ENCODE measurements at places on chromosomes 3 and 15.

- H3K27me3 ChIP-seq: peaks cover 5% of the 10 kb centered on the region
- H3K27ac ChIP-seq: no peak overlapping the region
- H3K4me3 ChIP-seq: no peak overlapping the region
- H3K4me1 ChIP-seq: peaks cover 5% of the 10 kb centered on the region
- peaks cover 20% of the 10 kb centered on the region for H3K36me3 ChIP-seq
Observed at GRCh38 chr3:128073185-128073725, 21.0 kb downstream of the SEC61A1 start.

DNA sequence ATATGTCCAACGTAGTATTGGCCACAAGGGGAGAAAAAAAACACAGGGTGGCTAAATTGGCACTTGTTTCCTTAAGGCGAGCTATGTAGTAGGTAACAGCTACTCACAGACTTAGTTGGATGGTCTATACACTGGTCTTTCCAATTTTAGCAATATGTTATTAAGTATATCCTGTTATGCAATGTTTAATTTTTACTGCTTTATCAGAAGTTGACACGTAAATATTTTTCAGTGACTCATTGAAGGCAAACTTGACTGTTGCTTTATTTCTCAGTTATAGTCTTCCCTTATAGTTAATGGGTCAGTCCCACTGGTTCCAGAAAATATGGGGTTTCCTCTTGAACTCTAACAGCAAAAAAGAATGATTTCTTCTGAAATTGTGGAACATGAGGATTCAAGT is 46.5 kb downstream of the ADPGK start:
- no peak overlapping the region for H3K27ac ChIP-seq
- H3K4me1 ChIP-seq: no peaks in the 10 kb centered on the region
- no peak for DNase-seq
- peaks cover 5% of the 10 kb centered on the region for H3K36me3 ChIP-seq
- H3K4me3 ChIP-seq: no peak overlapping the region

DNA sequence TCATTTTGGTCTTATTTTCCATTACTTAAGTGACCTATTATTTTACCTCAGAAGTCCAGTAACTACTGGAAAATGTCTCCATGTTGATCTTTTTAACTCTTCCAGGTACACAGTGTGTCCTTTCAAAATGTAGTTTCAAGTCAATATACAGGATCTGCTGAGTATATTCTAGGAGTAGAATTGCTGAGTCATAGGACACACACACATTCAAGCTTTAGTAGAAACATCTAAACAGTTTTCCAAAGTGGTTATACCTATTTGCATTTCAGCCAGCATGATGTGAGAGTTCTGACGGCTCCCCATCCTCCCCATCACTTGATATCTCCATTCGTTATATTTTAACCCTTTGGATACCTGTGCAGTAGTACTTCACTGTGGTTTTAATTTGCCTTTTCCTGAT is 271.9 kb downstream of the MCTP2 start:
- H3K27me3 ChIP-seq: no peaks in the 10 kb centered on the region
- no peak overlapping the region for H3K4me3 ChIP-seq
- H3K27ac ChIP-seq: no peak overlapping the region

GRCh38 chr3:40923651-40924050 is 275.7 kb upstream of the CTNNB1 start:
- H3K4me1 ChIP-seq: peaks cover 6% of the 10 kb centered on the region
- H3K27ac ChIP-seq: no peak overlapping the region
- DNase-seq: no peak
- no peaks in the 10 kb centered on the region for H3K27me3 ChIP-seq
- no peak overlapping the region for H3K4me3 ChIP-seq

DNA sequence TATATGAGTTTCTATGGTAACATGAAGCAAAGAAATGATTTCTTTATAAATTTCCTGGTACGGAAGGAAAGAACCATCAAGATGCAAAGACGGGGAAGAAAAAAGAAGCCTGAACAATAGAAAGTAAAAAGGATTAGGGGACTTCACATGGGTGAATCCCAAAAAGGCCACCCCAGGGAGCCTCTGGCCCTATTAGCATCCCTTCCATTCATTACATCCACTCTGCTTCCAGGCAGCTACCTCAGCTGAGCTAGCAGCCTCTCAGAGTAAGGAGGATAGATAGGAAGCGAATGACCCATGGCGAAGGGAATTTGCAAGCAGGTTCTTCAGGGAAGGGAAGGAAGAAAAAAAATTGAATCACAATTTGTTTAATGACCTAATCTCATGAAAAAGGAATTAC is 81.6 kb downstream of the GABRB3 start:
- H3K27ac ChIP-seq: peak overlapping the region; percentile 65
- H3K4me3 ChIP-seq: peak overlapping the region; percentile 50
- DNase-seq: no peak
- no peaks in the 10 kb centered on the region for H3K27me3 ChIP-seq
- peaks cover 26% of the 10 kb centered on the region for H3K4me1 ChIP-seq

DNA sequence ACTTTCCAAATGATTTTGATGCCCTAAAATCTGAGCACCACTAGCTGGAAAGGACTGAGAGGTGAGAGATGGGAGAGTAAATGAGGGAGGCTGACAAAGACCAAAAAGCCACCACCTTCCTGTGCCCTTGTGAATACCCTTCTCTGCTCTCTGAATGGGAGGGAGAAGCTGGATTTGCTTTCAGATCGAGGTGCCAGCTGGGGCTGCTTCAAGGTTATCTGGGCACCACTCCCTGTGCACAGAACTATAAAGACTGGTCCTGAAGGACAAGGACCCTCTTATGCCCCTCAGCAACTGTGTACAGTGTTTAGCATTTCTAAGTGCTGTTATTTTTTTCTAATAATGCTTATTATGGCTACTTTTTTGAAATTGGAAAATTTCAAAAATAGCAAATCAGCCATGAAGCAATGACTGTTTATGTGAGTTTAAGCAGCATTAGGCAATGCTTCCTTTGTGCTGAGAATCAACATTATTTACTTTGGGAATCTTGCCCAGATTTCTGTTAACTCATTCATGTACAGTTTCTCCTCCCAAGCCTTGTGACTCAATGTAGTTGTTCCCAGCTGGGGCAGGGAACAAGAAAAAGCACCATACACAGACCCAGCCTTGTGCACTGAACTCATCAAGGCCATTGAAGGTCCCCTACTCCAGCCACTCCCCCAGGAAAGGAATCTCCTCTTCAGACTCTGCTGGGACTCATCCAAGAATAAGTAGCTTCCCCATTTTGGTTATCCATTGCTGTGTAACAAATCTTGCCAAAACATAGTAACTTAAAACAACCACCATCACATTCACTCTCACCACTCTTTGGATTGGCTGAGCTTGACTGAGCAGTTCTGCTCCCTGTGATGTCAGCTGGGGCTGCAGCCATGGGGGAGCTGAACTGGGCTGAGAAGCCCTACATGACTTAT is 37.3 kb upstream of the CDV3 start:
- H3K27ac ChIP-seq: no peak overlapping the region
- no peaks in the 10 kb centered on the region for H3K4me1 ChIP-seq
- H3K4me3 ChIP-seq: no peak overlapping the region

GRCh38 chr3:26587571-26587970 is 35.0 kb upstream of the LRRC3B start:
- no peaks in the 10 kb centered on the region for H3K4me1 ChIP-seq
- H3K27ac ChIP-seq: no peak overlapping the region
- H3K27me3 ChIP-seq: peaks cover 1% of the 10 kb centered on the region
- DNase-seq: no peak
- H3K4me3 ChIP-seq: no peak overlapping the region

- H3K27ac ChIP-seq: no peak overlapping the region
- no peaks in the 10 kb centered on the region for H3K4me1 ChIP-seq
- no peaks in the 10 kb centered on the region for H3K36me3 ChIP-seq
- H3K27me3 ChIP-seq: peaks cover 4% of the 10 kb centered on the region
- no peak overlapping the region for H3K4me3 ChIP-seq
Observed at GRCh38 chr3:194989241-194989640, 281.7 kb downstream of the XXYLT1 start.

DNA sequence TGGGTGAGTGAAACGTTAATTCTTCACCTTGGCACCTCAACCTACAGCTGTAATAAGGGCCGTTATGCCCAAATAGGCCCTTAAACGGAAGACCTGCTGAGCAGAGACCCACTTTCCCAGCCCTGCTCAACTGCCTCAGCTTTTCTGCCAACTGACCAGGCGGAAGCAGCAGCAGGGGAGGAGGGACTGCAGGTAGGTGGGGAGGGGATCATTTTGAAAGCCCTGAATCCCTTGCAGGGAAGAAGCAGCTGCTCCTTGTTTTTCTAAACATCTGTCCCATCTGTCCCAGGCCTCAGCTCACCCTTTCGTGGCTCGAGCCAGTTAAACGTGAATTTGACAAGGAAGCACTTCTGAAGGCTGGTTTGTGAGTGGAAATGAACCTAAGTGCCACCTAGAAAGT is 978 bp upstream of the CMC1 start:
- H3K27me3 ChIP-seq: no peaks in the 10 kb centered on the region
- no peak overlapping the region for H3K27ac ChIP-seq
- peak overlapping the region; percentile 76 for H3K4me3 ChIP-seq
- H3K36me3 ChIP-seq: no peaks in the 10 kb centered on the region
- H3K4me1 ChIP-seq: no peaks in the 10 kb centered on the region

All from H1 (cell line).